Astrocyte of the hippocampus (primary cell): ENCODE measurements at places on chromosomes 1 and 21.
A peak's percentile ranks its signal among the peaks of the same experiment; 100 is the strongest.

DNA sequence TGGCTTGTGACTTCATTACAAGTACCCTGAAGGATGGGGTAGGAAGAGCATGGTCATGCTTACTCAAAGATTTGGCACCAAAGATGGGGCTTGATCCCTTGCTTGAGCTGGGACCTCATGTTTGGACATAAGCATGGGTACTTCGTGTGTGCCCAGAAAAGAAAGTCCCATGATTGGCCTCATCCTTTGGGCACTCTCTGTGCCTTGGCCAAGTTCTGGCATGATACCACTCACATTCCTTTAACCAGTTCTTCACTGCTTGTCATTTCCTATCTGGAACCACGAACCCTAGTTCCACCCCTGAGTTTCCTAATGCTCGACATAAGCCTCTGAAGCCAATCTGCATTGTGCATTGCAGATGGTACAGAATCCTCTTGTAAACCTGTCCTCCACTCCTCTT is 107.0 kb downstream of the NAV1 start:
- no peak for DNase-seq

GRCh38 chr1:209751627-209752231 is 4.1 kb upstream of the TRAF3IP3 start:
- DNase-seq, result no peak

GRCh38 chr1:209723756-209724693 is 19.4 kb downstream of the HSD11B1 start:
- DNase-seq, result no peak

DNA sequence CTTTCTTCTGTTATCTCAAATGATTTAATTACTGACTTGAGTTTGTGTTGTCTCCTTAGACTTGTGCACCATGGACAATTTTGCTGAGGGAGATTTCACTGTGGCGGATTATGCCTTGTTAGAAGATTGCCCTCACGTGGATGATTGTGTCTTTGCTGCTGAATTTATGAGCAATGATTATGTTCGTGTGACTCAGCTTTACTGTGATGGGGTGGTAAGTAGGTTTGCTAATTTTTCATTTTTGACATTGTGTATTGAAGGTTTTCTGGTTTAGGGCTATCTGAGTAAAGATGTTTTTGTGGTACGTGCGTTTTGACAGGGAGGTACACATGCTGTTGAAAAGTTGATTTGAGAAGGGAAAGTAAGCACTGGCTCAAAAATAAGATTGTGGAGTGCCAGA is 14.1 kb downstream of the TTC3 start:
- peak; percentile 41 for DNase-seq

DNA sequence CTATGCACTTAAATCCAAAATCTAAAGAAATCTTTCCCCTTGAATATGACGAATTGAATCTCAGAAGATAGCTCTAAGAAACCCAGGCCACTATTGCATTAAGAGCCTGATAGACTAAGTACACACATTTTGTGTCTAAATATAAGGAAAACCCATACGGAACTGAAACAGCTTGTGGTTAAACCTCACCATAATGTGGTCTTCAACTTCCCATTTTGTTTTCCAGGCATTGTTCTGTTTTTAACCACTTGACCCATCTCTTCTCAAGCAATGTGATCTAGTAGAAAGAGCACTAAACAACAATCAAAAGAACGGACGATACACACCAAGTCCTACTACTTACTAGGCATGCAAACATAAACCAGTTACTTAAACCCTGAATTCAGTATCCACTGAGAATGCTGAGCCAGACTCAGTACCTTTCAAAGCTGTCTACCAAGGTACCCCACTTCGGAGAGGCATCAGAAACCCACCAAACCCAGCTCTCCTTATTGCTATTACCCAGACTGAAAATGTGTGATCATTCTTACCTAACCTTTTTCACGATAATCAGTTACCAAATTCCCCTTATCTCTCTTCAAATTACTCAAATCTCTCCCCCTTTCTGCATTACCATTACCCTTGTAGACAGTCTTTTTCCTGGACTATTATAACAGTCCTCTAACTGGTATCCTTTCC is 12.8 kb downstream of the OTUD7B start:
- DNase-seq, result no peak

DNA sequence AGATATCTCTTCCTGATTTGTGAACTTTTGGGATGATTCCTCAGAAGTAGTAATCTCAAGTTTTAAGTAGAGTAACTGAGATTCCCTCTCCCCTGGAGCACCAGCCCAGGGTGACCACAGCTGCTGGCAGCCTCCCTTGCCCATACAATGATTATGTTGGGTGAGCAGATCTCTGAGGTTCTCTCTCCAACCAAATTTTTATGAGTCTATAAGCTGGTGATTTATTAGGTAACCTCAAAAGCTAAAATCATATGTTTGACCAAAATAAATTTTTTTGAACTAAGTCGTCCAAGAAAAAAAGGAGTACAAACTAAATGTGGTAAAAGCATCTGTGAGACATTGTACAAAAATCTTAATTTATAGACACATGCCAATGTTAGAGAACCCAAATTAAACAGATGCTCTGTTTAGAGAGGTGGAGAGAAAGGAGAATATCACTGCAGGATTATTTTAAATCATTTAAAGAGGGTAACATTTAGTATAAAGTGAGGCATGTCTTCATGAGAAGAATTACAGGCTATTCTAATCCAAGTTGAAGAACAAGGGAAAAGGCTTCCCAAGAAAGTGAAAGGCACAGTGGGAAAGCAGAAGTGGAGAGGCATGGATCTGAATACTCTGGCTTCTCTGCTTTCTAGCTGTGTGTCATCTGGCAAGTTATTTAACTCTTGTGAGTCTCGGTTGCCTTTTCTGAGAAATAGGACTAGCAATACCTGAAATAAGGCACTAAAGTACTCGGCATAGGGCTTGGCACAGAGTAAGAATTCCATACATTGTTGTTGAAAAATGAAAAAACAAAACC is 2.5 kb downstream of the AKNAD1 start:
- no peak for DNase-seq

- DNase-seq, result no peak
Observed at GRCh38 chr1:169495046-169495775, 9.5 kb upstream of the SLC19A2 start.

DNA sequence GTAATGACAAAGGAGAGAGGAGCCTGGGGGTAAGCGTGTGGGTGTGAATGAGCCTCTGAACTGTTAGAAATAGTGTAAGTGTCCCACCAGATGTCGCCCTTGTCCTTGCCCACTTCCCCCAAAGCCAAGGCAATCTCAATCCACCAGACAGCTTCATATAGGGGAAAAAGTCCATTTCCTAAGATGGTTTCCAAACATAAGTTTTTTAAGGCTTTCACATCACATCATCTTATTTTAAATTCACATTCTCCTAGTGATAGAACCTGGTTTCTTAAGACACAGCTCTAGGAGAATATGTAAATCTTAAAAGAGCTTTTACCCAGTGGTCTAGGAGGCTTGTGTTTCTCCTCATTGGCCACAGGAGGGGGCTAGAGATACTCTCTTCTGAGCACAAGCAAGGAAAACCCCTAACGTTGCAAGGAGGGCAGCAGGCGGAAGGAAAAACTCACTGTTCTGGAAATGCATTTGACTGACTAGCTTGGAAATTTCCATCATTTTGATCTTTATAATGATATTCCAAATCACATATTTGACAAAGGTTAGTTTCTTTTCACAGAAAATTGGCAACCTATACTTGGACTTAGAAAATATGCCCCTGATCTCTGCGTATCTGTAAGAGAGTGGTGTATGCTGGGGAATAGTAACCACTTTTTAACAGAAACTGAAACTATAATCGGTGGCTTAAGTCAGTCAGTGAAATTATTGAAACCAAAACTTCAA is 51.9 kb upstream of the LPAR3 start:
- DNase-seq, result peak; percentile 94

GRCh38 chr1:77906019-77906545 is 17.7 kb downstream of the NEXN start:
- no peak for DNase-seq

DNA sequence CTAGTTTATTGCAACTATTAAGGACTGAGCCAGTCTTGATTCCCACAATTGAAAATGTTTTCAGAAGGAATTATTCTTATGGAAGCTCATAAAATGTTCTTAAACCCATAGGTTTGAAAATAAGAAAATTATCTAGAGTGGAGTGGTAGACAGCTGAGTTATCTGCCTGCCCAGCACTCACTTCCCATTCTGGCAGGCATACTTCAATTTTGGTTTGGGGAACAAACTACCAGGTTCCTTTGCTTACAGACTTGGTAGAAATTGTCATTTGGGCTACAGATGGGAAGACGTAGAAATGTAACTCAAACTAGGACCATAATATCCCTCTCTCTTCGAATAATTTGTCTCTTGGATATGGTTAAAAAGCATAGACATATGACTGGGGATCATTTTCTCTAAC is 18.4 kb downstream of the JUN start:
- DNase-seq, result no peak

- no peak for DNase-seq
Observed at GRCh38 chr1:207862241-207862787, 48.6 kb downstream of the CD34 start.

- DNase-seq, result peak; percentile 61
Observed at GRCh38 chr1:21896652-21897532, 40.2 kb downstream of the HSPG2 start.

DNA sequence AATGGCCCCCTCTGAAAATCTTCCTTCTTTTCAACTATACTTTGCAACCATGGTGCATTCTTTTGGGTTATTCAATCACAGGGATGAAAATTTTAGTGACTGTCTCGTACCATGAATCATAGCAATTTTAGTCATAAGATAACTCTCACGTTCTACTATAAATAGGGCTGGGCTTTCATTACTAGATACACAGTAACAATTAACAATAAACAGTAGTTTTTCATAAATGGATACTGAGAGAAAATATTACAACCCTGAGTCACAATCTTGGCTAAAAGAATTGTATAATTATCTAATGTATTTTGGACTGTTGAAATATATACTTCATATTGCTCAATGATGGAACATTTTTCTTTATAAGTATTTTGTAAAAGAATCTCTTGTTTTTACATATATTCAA is 96.1 kb downstream of the TEX35 start:
- peak; percentile 12 for DNase-seq

DNA sequence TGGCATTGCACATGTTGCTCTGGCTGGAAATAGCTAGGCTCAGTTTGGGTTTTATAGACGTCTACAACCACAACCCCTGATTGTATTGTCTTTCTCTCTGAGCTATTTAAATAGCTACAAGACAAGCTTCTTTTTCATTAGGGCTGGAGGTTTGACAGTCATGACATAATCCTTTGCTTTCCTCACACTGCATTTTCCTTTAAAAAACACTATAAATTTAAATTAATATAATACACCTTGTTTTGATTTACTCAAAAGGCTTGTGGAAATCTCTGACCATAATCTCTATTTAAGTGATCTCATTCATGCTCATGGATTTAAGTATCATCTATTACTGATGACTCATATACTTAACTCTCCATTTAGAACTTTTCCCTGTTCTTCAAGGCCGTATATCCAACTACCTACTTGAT is 50.4 kb upstream of the PTGFR start:
- DNase-seq, result no peak

- DNase-seq, result no peak
Observed at GRCh38 chr21:28089599-28090441, 902.9 kb downstream of the LTN1 start.

DNA sequence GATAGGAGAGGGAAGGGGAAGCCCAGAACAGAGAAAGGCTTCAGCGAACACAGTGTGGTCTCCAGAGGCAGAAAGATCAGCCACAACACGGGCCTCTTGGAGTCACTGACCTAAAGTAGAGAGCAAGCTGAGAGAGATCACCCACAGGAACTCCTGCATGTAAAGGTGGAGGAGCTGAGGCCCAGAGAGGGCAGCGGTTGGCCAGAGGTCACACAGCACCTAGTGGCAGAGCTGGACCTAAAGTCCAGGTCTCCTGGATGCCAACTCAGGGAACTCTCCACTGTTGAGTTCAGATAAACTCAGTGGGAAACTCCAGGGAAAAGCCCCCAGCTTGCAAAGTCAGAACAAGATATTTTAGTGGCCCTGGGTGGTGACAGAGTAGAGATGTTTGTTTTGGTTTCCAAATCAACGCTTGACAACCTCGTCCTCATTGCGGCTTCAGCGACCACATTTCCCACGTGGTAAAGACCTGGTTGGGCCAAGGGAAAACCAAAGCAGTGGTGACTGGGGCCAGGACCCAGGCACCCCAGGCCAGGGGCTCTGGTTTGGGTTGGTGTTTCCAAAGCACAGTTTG is 4.6 kb downstream of the IFFO2 start:
- DNase-seq, result peak; percentile 65

DNA sequence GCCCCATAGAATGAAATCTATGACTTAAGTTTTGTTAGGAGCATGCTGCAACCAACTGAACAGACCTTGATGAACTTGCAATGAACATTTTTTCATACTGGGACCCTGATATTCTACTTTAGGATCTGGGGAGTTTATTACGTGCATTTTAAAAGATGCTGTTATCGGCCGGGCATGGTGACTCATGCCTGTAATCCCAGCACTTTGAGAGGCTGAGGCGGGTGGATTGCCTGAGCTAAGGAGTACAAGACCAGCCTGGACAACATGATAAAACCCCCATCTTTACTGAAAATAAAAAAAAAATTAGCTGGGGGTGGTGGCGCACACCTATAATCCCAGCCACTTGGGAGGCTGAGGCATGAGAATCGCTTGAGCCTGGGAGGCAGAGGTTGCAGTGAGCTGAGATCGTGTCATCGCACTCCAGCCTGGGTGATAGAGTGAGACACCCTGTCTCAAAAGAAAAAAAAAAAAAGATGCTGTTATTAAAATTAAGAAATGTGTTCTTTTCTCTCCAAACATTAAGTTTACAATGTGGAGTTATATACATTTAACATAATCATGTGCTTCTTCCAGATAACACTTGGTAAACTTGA is 7.1 kb downstream of the MPZL1 start:
- no peak for DNase-seq

DNA sequence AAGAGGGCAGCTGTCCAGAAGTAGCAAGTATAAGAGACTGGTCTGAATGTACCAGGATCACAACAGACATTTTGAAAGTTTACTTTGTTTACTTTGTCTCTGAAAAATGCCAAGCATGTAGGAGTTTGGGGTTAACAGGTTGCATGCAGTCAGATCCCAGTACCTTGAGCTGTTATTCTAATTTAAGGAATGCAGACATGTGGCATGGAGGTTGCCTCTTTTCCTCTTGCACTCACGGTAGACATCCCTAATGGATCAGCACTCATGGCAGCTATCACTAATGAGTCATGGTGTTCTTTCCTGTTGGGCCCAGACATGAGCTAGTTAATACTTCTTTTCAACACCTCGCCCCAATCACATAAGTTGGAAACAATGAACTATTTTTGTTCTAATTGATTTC is 67.3 kb downstream of the GADD45A start:
- peak; percentile 60 for DNase-seq

DNA sequence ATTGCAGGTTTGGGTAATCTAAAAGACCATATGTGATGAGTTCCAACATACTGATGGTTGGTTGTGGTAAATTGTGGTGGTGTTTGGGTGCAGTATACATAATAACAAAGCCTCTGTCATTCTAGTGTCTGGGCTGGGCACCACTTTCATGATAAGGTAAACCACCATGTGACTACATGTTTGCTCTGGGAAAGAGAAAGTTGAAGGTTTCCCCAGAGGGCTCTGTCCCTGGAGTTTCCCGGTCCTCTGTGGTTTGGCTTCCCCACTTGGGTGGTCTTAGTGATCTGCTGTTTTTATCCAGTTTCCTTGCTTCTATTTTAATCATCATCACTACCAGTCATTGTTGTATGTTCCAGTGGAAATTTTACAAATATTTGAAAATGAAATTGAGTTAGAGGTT is 55.9 kb upstream of the TSPAN2 start:
- no peak for DNase-seq
